Fibroblast of the aortic adventitia (primary cell): ENCODE measurements at places on chromosomes 5 and 9. TPM values are rescaled to one million over a fixed set of nuclear protein-coding genes. Genes with fewer than 3 reads are reported as not detected.

KIF20A gene
- total RNA-seq: 1.3 and 24.7 TPM in 2 replicates

GRXCR2 gene
- total RNA-seq: 0.09 TPM in 1 of 2 replicates, not detected in the other

MSMP gene
- total RNA-seq: not detected in 2 replicates

GDF9 gene
- 0.18 TPM in 1 of 2 replicates, not detected in the other for total RNA-seq

STC2 gene
- 48.3 and 400 TPM in 2 replicates for total RNA-seq

ZDHHC11 gene
- total RNA-seq: 0.36 and 0.65 TPM in 2 replicates

ARSI gene
- total RNA-seq: 1.5 and 2.1 TPM in 2 replicates

GLRA1 gene
- total RNA-seq: not detected in 2 replicates

DROSHA gene
- total RNA-seq: 55.8 and 63.5 TPM in 2 replicates

ELOVL7 gene
- total RNA-seq: 0.18 TPM in 1 of 2 replicates, not detected in the other
